ENCODE measurements at places on chromosomes 1 and 21.

- no peak for DNase-seq
Observed at GRCh38 chr21:41147979-41148355, 20.0 kb upstream of the BACE2 start.

- no peak for DNase-seq
Observed at GRCh38 chr1:96464991-96465390, 256.6 kb upstream of the PTBP2 start.

- DNase-seq = no peak
Observed at GRCh38 chr1:39438042-39438441, 53.4 kb upstream of the BMP8A start.

DNA sequence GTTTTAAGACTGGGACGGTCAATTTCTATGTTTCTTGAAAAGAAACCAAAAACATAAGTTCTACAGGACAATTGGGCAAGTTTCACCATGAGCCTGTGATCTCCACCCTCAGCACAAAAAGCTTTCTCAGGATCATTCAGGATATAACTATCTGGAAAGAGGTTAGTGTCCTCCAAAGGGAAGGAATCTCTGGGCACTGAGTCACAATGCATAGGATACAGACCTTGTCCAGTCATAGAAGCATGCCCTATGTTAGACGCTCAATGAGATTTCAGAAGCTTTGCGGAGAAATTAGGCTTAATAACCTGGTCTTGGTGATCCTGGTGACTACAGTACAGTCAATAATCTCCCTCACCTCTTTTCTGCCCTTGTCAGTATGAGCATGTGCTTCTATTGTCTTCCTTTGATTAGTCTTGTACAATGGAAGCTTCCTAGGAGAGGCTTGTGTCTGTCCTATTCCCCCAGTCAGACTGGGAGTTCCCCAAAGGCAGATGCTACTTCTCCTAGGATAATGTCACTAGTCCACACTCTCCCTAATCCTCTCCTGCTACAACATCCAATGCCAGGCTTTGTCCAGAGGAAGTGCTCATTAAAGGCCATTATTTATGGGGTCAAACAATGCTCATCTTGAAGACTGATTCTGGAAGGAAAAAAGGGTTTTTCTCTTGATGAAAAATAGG is 97.4 kb downstream of the KCNH1 start:
- DNase-seq = no peak

DNA sequence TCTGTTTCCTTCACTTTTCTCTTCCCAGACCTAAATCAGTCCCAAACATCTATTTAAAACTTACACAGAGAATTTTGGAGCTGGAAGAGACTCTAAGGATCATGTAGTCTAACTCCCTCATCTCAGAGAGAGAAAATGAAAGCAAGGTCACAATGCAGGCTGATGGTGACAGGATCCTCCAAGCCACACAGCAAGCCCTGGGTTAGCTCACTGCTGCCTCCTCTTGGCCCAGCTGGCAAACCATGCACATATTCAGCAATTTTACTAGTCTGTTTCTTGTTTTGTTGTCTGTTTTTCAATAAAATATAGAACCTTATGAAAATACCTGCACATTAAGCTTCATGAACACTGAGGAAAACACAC is 27.7 kb upstream of the LY9 start:
- peak; percentile 82 for DNase-seq

DNA sequence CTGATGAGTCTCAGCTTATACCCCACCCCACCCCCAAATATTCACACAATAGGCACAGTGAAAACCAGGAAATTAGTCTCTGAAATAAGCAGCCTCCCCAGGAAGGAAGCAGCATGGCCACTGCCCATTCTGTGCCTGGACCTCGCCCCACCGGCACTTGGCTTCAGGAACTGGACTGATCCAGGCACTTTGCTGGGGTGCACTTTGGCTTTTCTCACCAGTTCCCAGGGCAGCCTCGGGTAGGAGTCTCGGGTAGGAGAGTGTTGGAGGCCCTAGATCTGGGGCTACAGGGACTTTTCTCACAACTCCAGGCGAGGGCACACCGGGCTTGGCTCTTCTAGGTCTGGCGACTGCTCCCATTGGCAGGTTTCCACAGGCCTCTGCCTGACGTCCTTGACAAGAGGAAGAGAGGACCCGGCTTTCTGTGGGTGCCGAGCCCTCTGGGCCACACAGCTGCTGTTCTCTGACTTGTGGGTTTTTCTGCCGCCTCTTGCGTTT is 18.7 kb downstream of the ADARB1 start:
- DNase-seq = no peak

- DNase-seq = no peak
Observed at GRCh38 chr1:41789661-41790330, 128.9 kb downstream of the HIVEP3 start.

DNA sequence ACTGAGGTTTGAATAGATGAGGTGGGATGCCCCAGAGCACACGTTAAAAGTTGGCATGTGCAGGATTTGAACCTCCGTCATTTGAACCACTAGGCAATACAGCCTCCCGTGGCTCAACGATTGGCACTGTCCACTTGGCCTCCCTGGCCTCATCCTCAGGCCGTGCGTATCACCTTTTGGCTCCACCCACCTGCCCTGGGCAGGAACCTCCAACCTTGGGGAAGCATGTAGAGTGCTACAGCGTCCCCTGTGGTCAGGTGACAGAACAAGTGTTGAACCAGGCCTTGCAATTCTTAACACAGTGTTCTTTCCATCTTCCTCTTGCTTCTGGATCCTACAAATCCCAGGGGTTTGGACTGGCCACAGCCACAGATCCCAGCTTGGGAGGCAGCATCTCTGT is 112.6 kb downstream of the PAX7 start:
- DNase-seq = no peak

DNA sequence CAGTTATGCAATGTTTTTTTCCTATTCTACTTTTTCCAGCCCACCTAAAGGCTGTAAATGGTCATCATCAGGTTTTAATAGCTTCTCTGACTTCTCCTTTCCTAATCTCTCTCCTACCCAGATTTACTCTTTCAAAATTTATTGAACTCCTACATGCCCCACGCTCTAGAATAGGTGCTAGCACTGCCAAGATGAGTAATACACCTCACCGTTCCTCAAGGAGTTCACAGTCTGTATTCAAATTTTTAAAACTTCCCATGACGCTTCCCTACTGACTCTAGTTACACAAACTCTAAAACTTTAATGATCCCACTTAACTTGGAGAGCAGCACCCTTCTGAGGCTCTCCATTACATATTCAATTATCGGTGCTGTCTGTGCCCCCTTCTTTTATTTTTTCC is 51.6 kb downstream of the ALG14 start:
- no peak for DNase-seq

DNA sequence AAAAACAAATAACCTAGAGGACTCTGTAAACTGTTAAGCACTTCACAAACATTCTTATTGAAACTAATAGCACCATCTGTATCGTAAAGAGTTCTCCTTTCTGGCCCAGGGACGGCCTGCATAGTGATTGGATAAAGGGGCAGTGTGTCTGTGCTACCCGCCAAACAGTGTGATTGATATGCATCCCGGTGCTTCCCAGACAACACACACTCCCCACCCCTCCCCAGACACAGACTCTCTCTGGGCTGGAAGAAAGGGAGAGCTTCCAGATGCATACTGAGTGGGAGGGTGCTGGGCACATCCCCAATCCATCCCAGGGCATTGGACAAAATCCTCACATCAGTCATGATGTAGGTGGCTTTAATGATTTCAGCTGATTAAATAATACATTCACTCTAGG is 3.7 kb downstream of the HSD11B1 start:
- no peak for DNase-seq

DNA sequence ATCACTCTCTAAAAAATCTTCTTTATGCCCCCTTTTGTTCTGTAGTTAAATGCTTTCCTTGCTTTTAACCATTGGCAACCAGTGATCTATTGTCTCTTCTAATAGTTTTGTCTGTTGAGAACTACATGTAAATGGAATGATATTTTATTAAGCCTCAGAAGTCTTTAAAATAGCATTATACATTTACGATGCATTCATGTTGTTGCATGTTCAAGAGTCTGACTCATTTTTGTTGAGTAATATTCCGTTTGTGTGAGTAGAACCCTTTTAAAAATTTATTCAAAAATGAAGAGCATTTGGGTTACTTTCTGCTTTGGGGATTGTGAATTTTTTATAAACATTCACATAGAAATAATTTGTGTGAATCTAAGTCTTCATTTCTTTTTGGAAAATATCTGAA is 1352.9 kb downstream of the NCAM2 start:
- DNase-seq = no peak

DNA sequence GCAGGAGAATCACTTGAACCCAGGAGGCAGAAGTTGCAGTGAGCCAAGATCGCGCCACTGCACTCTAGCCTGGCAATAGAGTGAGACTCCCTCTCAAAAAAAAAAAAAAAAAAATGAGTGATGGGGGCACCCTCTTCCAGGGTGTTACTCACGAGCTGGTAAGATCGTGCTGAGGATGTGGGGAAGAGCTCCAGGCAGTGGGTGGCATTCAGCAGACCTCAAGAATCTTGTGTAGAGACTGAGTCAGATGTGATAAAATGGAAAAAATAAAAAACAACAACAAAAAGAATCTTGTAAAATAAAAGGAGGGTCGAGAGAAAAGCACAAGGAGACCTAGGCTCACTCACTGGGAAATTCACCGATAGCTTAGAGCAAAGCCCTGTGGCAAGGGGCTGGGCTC is 38.5 kb downstream of the EPHA2 start:
- no peak for DNase-seq

DNA sequence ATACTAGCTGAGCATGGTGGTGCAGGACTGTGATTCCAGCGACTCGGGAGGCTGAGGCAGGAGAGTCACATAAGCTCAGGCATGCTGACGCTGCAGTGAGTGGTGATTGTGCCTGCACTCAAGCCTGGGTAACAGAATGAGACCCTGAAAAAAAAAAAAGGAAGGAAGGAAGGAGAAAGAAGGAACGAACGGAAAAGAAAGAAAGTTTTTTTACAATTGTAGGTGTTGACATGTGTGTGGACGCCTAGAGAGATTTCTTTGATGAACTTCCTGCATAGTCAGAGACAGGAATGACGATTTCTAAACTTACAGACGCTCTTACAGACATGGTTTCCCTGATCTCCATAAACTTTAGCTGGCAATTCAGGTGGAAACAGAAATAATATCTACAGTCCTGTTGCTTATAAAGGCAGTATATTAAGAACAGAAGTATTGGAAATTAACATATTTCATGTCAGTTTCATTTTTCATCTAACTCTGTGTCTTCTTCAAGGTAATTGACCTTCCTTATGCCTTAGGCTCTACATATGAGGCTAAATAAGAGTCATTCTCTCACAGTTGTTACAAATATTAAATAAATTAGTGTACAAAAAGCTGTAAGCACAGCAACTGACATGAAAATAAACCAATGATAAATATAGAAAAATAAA is 4.1 kb downstream of the SAMSN1 start:
- peak; percentile 47 for DNase-seq

GRCh38 chr1:29991815-29992214 is 731.6 kb downstream of the MATN1 start:
- DNase-seq = no peak

GRCh38 chr21:27681038-27681437 is 714.1 kb upstream of the ADAMTS5 start:
- no peak for DNase-seq

- no peak for DNase-seq
Observed at GRCh38 chr1:184622136-184622823, 132.4 kb downstream of the EDEM3 start.

- no peak for DNase-seq
Observed at GRCh38 chr1:2638466-2639115, 5.8 kb upstream of the MMEL1 start.

- DNase-seq = no peak
Observed at GRCh38 chr1:94061513-94062443, 59.2 kb downstream of the ABCA4 start.

DNA sequence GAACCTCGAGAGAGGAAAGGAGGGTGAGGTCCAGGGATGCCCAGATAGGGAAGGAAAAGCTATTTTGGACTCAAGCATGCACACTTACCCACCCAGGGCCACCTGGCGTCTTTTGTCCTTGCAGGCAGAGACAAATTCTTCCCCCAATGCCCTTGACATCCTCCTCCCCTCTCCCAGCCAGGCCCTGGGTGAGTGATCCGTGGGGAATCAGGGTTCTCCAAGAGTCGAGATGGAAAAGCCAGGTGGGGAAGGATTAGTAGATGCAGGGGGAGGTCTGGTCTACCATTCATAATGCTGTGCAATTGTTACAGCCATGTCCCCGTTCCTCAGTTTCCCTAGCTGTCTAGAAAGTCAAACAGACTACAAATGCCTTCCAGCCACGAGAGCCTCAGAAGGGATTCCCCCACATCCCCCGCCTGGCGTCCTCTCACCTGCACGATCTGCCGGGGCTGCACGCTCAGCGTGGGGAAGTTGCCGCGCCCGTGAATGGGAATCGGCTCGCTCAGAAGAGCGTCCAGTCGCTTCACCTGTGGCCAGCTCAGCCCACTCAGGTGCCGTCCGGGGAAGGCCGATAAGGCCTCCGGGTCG is 580 bp downstream of the TENT5B start:
- DNase-seq = no peak

GRCh38 chr1:93178418-93178817 is 1.8 kb downstream of the TMED5 start:
- DNase-seq = no peak

DNA sequence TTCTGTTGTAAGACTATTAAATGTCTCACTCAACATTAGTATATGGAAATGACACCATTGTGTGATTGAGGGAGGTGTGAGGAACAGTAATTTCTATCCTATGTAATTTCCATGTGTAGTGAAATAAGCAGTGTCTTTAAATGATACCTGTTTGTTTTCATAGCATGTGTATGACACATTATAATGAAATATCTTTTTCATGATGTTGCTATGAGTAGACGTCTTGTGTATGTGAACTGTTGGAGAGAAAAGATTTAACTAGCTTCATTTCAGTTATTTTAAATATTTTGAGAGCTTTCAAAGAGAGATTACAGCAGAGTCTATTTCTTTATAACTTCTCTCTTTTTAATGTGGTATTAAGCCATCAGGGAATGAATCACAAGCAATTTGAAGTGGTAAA is 71.5 kb upstream of the QSOX1 start:
- no peak for DNase-seq

DNA sequence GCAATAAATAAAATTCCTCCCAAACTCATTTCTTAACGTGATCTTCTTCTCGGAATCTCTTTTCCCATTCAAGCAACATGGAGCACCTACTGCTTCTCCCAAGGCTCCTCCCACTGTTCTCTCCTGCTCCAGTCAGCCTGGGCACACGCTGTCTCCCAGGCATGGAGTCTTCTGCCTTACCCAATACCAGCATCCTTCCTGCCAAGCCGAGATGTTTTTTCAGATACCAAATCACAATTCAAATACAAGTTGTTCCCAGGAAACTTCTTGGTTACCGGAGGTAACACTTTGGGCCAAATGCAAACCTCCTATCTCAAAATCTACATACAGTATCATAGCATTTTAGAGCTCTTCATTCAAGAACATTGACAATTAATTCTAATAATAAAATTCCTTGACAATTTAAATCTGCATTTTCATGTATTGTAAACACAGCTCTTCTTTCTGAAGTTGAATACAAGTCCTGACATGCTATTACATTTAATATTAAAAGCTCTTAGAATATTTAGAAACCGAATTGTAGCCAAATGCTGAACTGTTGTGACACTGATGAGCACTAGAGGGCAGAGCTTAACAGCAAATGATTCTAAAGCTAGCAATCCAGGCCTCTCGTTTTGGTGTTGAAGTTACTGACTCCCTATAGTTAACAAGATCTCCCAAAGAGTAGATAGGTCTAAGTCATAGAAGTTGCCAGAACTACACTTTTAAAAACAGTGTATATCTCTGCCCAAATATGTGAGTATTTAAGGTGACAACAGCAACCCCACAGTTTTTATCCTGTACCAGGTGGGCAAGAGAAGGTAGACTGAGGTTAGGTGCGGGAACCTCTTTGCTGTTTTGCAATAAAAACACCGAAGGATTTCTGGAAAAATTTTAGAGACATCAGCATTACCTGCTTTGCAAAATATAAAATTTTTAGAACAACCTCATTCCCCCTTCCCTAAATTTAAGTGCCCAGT is 52.3 kb downstream of the BCAR3 start:
- peak; percentile 79 for DNase-seq
